ENCODE measurements at places on chromosomes 1 and 21. TPM values are rescaled to one million over a fixed set of nuclear protein-coding genes. Genes with fewer than 3 reads are reported as not detected.
A peak's percentile ranks its signal among the peaks of the same experiment; 100 is the strongest.

Gene FCAMR
- not detected for total RNA-seq

GRCh38 chr1:156664767-156665411, 12.3 kb downstream of the NES start:
- no peak overlapping the region for H3K4me3 ChIP-seq
- H3K27me3 ChIP-seq: peaks cover 21% of the 10 kb centered on the region
- H3K4me1 ChIP-seq: peaks cover 36% of the 10 kb centered on the region
- DNase-seq: no peak

DNA sequence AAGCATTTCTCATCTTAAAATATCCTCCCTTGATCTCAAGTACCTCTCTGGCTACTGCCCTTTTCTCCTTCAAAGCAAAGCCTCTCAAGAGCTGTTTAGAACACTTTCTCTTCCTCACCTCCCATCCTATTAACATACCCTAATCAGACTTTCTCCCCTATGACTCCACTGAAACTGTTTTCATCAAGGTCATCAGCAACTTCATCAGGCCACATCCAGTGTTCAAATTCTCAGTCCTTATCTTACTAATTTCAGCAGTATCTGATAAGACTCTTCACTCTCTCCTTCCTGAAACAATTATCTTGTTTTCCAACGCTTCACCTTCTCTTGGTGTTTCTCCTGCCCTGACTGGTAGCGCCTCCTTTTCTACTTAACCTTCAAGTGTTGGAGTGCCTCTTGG, 1.5 kb upstream of the RAP1A start:
- peak overlapping the region; percentile 25 for H3K4me3 ChIP-seq
- DNase-seq: no peak
- no peaks in the 10 kb centered on the region for H3K27me3 ChIP-seq
- peaks cover 52% of the 10 kb centered on the region for H3K4me1 ChIP-seq
- peaks cover 12% of the 10 kb centered on the region for H3K36me3 ChIP-seq

- no peaks in the 10 kb centered on the region for H3K27me3 ChIP-seq
- DNase-seq: no peak
- peak overlapping the region; percentile 48 for H3K27ac ChIP-seq
- peaks cover 65% of the 10 kb centered on the region for H3K4me1 ChIP-seq
Observed at GRCh38 chr21:15057285-15057684, 7.5 kb downstream of the NRIP1 start.

DNA sequence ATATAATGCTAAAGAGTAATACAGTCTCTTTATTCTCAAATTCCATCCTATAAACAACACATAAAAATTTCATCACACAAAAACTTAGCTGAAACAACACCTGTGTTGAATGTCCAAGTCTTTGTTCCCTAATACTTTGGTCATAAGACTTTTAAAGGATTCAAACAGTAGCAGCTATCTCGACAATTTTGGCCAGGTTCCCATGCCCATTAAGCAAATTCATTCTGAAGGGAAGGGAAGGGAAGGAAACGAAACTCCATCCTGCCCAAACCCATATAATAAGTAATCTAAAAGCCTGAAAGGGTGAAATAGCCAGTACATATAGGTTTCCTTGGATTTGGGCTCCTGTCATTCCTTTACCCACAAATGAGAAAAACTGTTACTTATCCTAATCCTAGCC, 7.5 kb downstream of the IVNS1ABP start:
- no peak overlapping the region for H3K27ac ChIP-seq
- peak overlapping the region; percentile 21 for H3K4me3 ChIP-seq
- DNase-seq: no peak

Data from activated naive CD8-positive, alpha-beta T cell treated with anti-CD3 and anti-CD28 coated beads, Interleukin-2, amount 10 ng/mL, durations not matched to agents 7 days and 5 days (primary cell).